CD8-positive, alpha-beta memory T cell (primary cell): ENCODE measurements at places on chromosomes 3 and 15.

DNA sequence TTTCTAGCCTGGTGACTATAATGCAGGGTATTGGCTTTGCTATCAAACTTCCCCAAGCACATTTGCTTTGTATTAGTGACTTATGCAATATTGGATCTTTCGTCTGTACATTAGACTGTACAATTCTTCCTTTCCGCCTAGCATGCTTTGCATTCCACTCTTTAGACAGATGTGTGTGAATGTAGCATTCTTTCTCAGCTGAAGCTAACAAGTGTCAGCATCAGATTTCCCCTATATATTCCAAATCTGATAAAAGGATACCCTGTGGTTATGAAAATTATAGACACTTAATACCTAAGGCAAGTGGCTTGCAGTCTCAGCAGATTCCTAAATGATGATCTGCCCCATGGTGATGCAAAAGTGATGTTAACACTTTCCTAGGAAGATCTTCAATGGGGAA lies 360.1 kb downstream of the CNTN4 start:
- no peak for DNase-seq

DNA sequence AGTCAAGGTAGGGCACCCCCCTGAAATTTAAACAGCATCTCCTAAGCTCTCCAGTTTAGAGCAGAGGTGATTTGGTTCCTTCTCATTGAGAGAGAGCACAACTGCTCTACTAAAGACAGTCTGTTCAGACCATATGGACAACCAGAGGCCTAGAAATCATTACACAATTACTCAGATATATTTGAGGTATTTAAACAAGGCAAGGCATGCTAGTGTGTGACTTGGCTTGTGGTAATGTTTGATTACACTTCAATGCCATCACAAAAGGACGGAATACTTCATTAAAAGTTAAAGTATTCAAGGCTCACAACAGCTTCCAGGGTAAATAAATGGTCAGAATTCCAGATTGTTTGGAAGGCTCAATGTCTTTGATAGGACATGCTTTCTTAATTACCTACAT lies 110.2 kb downstream of the LRTM1 start:
- no peak for DNase-seq

GRCh38 chr3:8456412-8456811 lies 45.2 kb upstream of the LMCD1 start:
- no peak for DNase-seq

DNA sequence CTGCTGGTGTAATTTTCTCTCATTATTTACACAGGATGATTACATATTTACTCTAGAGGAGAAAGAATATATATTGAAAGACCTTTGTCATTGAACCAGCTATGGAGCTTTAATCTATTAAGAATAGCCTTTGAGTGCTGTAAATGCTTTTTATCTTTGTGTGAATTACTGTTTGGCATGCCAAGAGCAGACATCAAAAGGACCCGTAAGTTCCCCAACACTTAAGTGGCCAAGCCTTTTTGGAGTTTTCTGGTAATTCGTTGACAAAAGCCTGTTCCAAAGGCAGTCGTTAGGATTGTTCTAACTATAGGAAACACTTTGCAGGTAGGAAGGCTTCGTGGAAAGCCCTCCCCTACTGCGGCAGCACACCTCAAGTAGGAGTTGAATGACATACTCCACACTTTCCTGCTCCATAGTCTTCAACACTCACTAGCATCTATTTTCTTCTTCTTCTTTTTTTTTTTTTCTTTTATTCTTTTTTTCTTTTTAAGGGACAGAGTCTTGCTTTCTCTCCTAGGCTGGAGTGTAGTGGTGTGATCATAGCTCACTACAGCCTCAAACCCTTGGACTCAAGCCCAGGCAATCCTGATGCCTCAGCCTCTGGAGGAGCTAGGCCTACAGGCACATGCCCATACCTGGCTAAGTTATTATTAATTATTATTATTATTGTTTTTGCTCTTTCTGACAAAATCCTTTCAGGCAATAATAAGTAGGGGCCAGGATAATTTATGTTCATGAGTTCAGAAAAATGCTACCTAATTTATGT lies 98.6 kb downstream of the SUCNR1 start:
- no peak for DNase-seq

GRCh38 chr15:88680241-88681001 lies 41.6 kb downstream of the ISG20 start:
- no peak for DNase-seq

DNA sequence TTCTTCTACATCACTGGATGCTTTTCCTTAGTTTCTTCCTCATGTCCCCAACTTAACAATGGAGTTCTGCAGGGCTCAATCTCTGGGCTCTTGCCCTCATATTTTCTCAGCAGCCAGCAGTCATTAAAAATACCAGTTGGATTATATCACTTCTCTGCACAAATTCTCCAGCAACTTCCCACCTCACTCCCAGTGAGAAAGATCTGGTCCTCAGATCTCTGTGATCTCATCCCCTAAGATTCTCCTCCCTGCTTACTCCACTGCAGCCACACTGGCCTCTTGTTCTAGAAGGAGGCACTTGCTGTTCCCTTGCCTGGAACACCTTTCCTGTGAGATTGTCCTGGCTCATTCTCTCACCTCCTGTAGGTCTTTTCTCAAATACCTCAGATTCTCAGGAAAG lies 6.1 kb downstream of the ERICH6 start:
- no peak for DNase-seq

DNA sequence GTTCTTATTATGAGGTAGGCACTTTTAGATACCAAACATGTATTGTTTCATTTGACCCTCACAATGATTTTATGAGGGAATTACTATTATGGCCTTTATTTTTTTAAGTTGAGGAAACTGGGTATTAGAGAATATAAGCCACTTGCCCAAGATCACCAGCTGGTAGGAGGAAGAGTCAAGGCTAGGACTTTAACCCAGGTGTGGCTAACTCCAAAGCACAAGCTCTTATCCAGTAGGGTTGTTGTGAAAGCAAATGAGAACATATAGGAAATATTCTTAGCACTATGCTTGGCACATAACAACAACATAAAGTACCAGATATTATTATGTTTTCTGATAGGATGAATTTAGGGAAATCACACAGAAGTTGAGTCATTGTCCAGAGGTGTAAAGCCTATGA lies 7.9 kb downstream of the BTLA start:
- no peak for DNase-seq

DNA sequence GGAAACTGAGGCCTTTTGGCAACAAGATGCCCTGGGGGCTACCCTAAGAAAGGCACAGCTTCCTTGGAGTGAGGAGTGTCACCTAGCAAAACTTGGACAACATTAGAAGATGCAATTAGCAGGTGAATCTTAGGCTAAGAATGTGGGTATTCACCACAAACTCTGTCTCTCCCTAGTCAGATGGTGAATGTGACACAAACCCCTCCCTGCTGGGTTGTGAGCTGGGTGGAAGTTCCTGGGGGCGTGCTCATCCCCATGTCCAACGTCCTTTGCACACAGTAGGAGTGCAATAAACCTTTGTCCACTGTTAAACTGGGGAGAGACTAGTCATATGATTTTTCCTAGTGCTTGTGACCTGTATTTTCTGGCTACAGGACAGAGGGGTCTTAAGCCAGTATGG lies 67.1 kb upstream of the SH3GL3 start:
- no peak for DNase-seq

GRCh38 chr15:50024281-50024680 lies 94.8 kb downstream of the ATP8B4 start:
- DNase-seq: no peak
